Hair follicular keratinocyte (primary cell): ENCODE measurements at places on chromosomes 16 and 17. TPM values are rescaled to one million over a fixed set of nuclear protein-coding genes. Genes with fewer than 3 reads are reported as not detected.

Gene LGALS9B
- 0.78 and 3.1 TPM in 2 replicates for total RNA-seq

Gene LCAT
- total RNA-seq: 6.0 and 9.6 TPM in 2 replicates

Gene UNK
- 12.9 and 21.5 TPM in 2 replicates for total RNA-seq

Gene TLCD3B
- not detected in 2 replicates for total RNA-seq

Gene SMYD4
- 4.7 and 6.3 TPM in 2 replicates for total RNA-seq

Gene CACNG5
- not detected in 2 replicates for total RNA-seq

Gene ITGA3
- total RNA-seq: 813 and 1,408 TPM in 2 replicates

Gene PYY
- total RNA-seq: 0.11 TPM in 1 of 2 replicates, not detected in the other

Gene COQ9
- 35.9 and 38.7 TPM in 2 replicates for total RNA-seq

Gene ORC6
- 8.4 and 28.1 TPM in 2 replicates for total RNA-seq

Gene KCNG4
- total RNA-seq: not detected in 2 replicates

Gene CLDN7
- 7.9 and 26.0 TPM in 2 replicates for total RNA-seq

Gene HBM
- not detected in 2 replicates for total RNA-seq

Gene IL21R
- 0.19 TPM in 1 of 2 replicates, not detected in the other for total RNA-seq

Gene KRTAP4-3
- total RNA-seq: not detected in 2 replicates

Gene LDHD
- total RNA-seq: 0.53 and 2.7 TPM in 2 replicates

Gene PROCA1
- total RNA-seq: 1.3 TPM in 1 of 2 replicates, not detected in the other

Gene CNP
- total RNA-seq: 27.3 and 38.2 TPM in 2 replicates

Gene CSNK1D
- total RNA-seq: 35.0 and 53.3 TPM in 2 replicates

Gene ZMYND15
- total RNA-seq: 0.08 and 0.11 TPM in 2 replicates

Gene TBC1D28
- total RNA-seq: not detected in 2 replicates

Gene SMG1
- total RNA-seq: 15.1 and 23.4 TPM in 2 replicates

Gene RARA
- total RNA-seq: 16.9 and 18.9 TPM in 2 replicates

Gene TNFRSF13B
- total RNA-seq: not detected in 2 replicates

Gene TBKBP1
- 3.9 and 7.0 TPM in 2 replicates for total RNA-seq

Gene TPSD1
- not detected in 2 replicates for total RNA-seq
